ENCODE measurements at places on chromosomes 6 and 20. TPM values are rescaled to one million over a fixed set of nuclear protein-coding genes. Genes with fewer than 3 reads are reported as not detected.

GRCh38 chr20:51535674-51536073 lies 6.8 kb downstream of the NFATC2 start:
- DNase-seq, result no peak

Gene UFL1
- 25.2 TPM for total RNA-seq

Gene FABP7
- total RNA-seq, result 2.7 TPM

Gene NFKBIE
- total RNA-seq, result 7.2 TPM

- DNase-seq, result no peak
Measured at GRCh38 chr6:105569706-105570105, 166.8 kb upstream of the PREP start.

DNA sequence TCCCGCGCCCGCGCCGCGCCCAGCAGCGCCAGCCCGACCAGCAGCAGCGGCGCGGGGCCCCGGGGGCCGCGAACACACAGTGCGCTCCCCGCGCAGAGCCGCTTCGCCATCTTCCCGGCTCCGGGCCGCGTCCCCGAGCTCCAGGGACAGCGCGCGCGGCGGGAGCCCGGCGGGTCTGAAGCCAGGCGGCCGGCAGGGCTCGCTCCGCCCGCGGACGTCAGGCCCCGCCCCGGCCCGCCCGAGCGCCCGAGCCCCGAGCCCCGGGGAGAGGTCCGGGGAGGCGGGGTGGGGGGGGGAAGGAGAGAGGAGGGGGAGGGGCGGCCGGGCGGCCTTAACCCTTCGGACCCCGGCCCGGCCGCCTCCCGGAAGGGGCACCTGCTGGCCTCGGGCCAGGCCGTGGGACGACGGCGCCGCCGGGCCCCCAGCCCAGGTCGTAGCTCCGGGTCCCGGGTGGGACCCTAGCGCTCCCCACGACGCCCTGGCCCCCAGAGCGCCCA lies at the start of gene LAMA5:
TSS of gene LAMA5 (minus strand) at position 177 of the 497 bp plus-strand sequence. CDS start at position 110, 67 bp downstream.
- peak; percentile 89 for DNase-seq

GRCh38 chr6:15475261-15475660 lies 187.6 kb downstream of the DTNBP1 start:
- peak; percentile 38 for DNase-seq

- DNase-seq, result no peak
Measured at GRCh38 chr6:37889051-37889450, 69.5 kb downstream of the ZFAND3 start.
